ENCODE measurements at places on chromosomes 6 and 20.

DNA sequence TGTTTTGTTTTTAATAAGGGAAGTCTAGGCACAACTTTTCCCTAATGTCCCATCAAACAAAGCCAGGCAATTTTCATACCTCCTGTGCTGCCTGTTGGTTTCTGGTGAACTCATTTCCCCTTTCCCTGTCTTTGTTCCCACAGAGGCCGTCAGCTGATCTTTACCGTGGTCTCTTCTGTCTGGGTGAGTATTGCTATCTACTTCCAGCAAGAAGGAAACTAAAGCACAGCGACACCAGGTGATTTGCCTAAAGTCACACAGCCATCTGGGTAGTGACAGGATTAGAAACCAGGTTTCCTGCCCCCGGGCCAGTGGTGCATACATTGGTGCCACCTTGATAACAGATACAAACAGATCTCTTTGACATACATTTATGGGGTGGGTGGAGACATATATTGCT, 59.6 kb downstream of the RAB44 start:
- no peak for DNase-seq

DNA sequence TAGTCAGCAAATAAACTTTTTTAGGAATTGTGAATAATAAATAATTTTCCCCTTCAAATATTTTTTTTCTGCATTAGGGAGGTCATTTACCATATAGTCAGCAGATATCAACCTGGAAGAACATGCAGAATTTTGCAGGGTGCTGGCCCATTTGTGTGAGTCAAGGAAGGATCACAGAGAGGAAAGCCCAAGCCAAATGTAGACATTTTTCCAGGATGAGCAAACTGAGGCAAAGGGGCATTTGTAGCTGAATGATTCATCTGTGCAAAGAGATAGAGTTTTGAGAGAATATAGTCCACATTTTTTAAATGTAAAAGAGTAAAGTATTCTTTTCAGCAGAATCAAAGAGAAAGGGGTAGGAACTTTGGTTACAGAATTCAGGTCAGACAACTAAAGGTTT, 555.5 kb upstream of the MARCKS start:
- no peak for DNase-seq

- DNase-seq: peak; percentile 47
These were observed 365.2 kb downstream of the SYNE1 start for GRCh38 chr6:152271776-152272464.

GRCh38 chr6:24743265-24743943, 24.4 kb upstream of the C6orf62 start:
- no peak for DNase-seq

- DNase-seq: peak; percentile 81
These were observed 1.6 kb upstream of the MED23 start for GRCh38 chr6:131629651-131630050.

- no peak for DNase-seq
These were observed 994.0 kb downstream of the GRIK2 start for GRCh38 chr6:102387326-102388033.

GRCh38 chr6:53310771-53311585, 37.8 kb downstream of the ELOVL5 start:
- DNase-seq: no peak

DNA sequence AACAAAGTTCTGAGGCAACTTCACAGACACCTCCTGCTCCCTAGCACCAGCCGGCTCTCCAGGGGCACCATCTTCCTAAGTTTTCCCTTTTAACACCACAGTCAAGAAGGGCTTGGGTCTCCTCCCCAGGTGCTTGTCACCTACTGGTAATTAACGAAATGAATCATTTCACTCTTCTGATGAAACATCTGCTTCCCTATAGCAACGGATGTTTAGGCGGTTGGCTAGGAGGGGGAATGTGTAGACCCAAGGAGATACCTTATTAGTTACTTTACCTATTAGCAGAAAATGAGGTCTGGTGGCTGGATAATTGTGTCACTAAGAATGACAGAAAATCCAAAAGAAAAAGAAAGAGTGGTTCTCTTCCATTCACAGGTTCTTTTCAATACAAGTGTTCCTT, 46.3 kb upstream of the FABP7 start:
- no peak for DNase-seq

- DNase-seq: no peak
These were observed 138.8 kb downstream of the HFE start for GRCh38 chr6:26225848-26226578.

GRCh38 chr6:42783876-42784642, 2.2 kb downstream of the BICRAL start:
- no peak for DNase-seq

GRCh38 chr6:39496915-39497314, 174.4 kb upstream of the KCNK16 start:
- peak; percentile 21 for DNase-seq

DNA sequence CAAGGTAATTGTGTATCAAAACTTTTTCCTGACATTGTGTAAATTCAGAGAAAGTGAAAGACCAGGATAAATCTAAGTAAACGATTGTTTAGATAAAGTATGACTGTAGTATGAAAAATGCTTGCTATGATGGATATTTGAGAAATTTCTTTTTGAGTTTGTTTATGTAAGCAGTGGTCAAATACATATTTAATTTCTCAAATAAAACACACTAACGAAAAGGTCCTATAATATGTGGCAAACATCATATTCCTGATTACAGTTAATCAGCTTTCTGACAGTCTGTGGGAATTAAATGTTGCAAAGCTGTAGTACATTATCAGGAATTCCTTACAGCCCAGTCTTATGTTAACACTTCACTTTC, 636.9 kb downstream of the MMUT start:
- DNase-seq: no peak

DNA sequence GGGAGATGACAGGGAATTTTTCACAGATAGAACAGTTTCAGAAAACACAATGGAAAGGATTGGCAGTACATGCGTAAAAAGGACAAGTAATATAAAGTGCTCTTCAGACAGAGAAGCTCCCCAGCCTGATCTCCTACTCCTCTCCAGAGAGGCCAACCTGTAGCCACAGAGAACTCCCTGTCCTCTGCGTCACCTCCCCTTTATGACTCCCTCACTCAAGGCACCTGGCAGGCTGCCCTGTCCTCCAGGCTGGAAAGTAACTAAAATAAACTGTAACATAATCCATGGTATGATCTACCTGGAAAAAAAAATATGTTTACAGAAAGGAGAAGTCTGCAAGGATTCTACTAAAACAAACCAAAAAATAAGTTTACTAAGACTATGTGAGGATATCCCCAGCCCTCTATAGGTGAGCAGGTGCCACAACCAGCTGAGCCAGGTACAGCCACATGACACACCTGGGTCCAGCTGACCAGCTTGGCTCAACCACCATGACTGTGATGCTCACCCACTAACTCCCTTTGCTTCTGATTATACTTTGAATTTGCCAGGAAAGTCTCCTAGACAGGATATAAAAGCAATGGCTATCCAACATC, 29.2 kb downstream of the MBOAT1 start:
- peak; percentile 46 for DNase-seq

DNA sequence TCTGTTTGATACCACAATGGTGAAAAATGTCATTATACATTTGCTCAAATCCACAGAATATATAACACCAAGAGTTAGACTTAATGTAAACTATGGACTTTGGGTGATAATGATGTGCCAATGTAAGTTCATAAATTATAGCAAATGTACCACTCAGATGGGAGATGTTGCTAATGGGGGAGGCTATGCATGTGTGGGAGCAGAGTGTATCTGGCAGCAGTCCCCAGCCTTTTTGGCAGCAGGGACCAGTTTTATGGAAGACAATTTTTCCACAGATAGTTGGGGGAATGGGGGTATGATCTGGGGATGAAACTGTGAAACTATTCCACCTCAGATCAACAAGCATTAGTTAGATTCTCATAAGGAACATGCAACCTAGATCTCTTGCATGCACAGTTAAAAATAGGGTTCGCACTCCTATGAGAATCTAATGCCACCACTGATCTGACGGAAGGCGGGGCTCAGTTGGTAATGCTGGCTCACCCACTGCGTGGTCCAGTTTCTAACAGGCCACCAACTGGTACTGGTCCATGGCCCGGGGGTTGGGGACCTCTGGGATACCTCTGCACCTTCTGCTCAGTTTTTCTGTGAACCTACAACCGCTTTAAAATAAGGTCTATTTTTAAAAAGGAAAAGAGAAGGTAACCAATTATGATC, 8.0 kb downstream of the HLA-DQA1 start:
- no peak for DNase-seq

DNA sequence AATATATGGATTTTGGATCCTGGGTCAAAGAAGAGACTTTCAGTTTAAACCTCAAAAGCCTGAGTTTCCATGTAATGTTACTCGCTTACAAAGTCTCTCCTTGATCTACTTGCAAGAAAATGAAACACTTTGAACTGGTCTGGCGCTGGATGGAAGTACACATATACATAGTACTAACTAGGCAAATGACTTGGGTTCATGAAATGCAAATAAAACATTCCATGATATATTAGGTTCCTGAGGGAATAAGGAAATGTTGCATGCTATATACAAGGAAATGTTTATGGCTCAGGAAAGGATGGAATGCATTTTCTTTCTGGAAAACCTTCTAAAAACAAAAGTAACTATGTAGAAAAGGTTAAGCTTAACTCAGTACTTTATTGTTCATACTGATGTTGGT, 11.4 kb upstream of the TXLNB start:
- DNase-seq: no peak

GRCh38 chr6:16840725-16841124, 79.5 kb upstream of the ATXN1 start:
- no peak for DNase-seq
